ENCODE measurements at places on chromosomes 13 and 19. TPM values are rescaled to one million over a fixed set of nuclear protein-coding genes. Genes with fewer than 3 reads are reported as not detected.

- peaks cover 18% of the 10 kb centered on the region for H3K27me3 ChIP-seq
- no peak overlapping the region for H3K27ac ChIP-seq
- H3K36me3 ChIP-seq: no peaks in the 10 kb centered on the region
- no peaks in the 10 kb centered on the region for H3K4me1 ChIP-seq
Observed at GRCh38 chr13:43822969-43823368, 36.2 kb upstream of the ENOX1 start.

GRCh38 chr19:21491146-21491545 is 14.3 kb upstream of the ZNF429 start:
- peaks cover 9% of the 10 kb centered on the region for H3K36me3 ChIP-seq
- H3K4me1 ChIP-seq: no peaks in the 10 kb centered on the region
- DNase-seq: no peak
- H3K4me3 ChIP-seq: no peak overlapping the region

- peaks cover 5% of the 10 kb centered on the region for H3K36me3 ChIP-seq
- peak overlapping the region; percentile 71 for H3K4me3 ChIP-seq
- peak; percentile 54 for DNase-seq
- peaks cover 11% of the 10 kb centered on the region for H3K27me3 ChIP-seq
Observed at GRCh38 chr13:19587635-19588300, 26.4 kb upstream of the TPTE2 start.

GRCh38 chr19:21362291-21362690 is 3.5 kb downstream of the ZNF738 start:
- H3K36me3 ChIP-seq: peaks cover 74% of the 10 kb centered on the region
- H3K27me3 ChIP-seq: no peaks in the 10 kb centered on the region
- H3K4me3 ChIP-seq: no peak overlapping the region
- no peak overlapping the region for H3K27ac ChIP-seq
- H3K4me1 ChIP-seq: peaks cover 10% of the 10 kb centered on the region

GRCh38 chr19:41638641-41639081 is 11.8 kb upstream of the CEACAM4 start:
- H3K36me3 ChIP-seq: no peaks in the 10 kb centered on the region
- H3K4me1 ChIP-seq: no peaks in the 10 kb centered on the region
- no peak overlapping the region for H3K27ac ChIP-seq
- H3K27me3 ChIP-seq: peaks cover 43% of the 10 kb centered on the region
- H3K4me3 ChIP-seq: no peak overlapping the region
- no peak for DNase-seq

- peaks cover 33% of the 10 kb centered on the region for H3K4me1 ChIP-seq
- H3K27me3 ChIP-seq: no peaks in the 10 kb centered on the region
- peaks cover 5% of the 10 kb centered on the region for H3K36me3 ChIP-seq
- H3K4me3 ChIP-seq: no peak overlapping the region
- no peak overlapping the region for H3K27ac ChIP-seq
Observed at GRCh38 chr19:40358773-40359172, 10.3 kb downstream of the PLD3 start.

GRCh38 chr19:50005428-50005827 is 19.7 kb downstream of the VRK3 start:
- H3K4me1 ChIP-seq: peaks cover 34% of the 10 kb centered on the region
- no peak overlapping the region for H3K4me3 ChIP-seq
- H3K36me3 ChIP-seq: peaks cover 38% of the 10 kb centered on the region
- DNase-seq: no peak

DNA sequence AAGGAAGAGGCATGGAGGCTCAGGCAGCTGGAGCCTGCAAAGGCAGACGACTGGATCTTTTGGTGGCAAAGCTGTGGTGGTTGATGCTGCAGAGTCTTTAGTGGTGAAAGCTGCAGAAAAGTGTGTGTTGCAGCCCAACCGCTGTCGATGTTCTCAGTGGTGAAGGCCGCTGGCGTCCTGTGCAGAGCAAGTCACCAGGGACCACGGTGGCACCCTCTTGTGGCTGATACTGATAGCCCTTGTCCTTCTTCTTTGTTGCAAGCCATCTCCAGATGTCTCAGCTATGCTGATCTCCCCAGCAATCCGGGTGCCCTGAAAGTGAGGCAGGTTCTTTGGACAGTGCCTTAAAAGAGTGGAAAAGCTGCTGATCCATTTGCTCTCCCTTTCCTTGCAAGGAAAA is 610.9 kb upstream of the PCDH9 start:
- DNase-seq: no peak
- H3K36me3 ChIP-seq: no peaks in the 10 kb centered on the region
- no peaks in the 10 kb centered on the region for H3K4me1 ChIP-seq
- no peak overlapping the region for H3K4me3 ChIP-seq
- H3K27ac ChIP-seq: no peak overlapping the region
- H3K27me3 ChIP-seq: no peaks in the 10 kb centered on the region

DNA sequence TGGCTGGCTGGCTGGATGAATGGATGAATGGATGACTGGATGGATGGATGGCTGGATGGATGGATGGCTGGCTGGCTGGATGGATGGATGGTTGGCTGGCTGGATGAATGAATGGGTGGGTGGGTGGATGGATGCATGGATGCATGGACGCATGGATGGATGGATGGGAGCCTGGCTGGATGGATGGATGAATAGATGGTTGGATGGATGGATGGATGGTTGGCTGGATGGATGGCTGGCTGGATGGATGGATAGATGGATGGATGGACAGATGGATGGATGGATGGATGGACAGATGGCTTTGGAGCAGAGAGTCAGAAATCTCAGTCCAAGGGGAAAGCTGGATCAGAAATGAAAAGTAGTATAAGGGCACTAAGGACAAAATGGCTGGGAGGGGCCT is 106.4 kb upstream of the SERP2 start:
- peaks cover 21% of the 10 kb centered on the region for H3K27me3 ChIP-seq
- no peak for DNase-seq
- no peak overlapping the region for H3K4me3 ChIP-seq
- H3K4me1 ChIP-seq: no peaks in the 10 kb centered on the region
- H3K36me3 ChIP-seq: no peaks in the 10 kb centered on the region

Gene OSCAR
- 0.44 TPM for total RNA-seq

Gene GDF15
- total RNA-seq: not detected

Gene LRRC25
- total RNA-seq: not detected

Measured in activated CD8-positive, alpha-beta memory T cell treated with anti-CD3 and anti-CD28 coated beads, Interleukin-2, amount 10 ng/mL, durations not matched to agents 7 days and 5 days (primary cell).